Vagina (tissue), 2 donors: ENCODE measurements at places on chromosomes 1 and 21.

GRCh38 chr1:2212274-2212531 lies 15.9 kb upstream of the SKI start:
- DNase-seq = no peak

GRCh38 chr1:197465528-197466327 lies 197.7 kb downstream of the CRB1 start:
- DNase-seq = no peak

DNA sequence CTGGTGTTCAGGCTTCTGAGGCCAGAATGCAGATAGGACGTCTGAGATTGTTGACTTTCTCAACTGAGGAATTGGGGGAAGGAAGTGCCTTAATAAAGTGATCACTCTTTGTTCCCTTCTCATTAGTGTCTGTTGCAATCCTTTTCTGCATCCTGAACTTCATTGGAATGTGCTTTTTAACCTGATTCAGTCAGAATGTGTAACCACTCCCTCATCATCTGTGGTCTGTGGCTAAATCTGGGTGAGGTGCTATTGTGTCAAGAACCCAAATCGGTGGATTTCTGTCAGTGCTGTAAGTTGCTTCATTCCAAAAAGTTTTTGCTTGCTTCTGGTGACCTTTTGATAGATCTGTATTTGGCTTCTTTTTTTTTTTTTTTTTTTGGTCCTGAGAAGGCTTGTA lies 38.2 kb downstream of the ARID1A start:
- DNase-seq = no peak

DNA sequence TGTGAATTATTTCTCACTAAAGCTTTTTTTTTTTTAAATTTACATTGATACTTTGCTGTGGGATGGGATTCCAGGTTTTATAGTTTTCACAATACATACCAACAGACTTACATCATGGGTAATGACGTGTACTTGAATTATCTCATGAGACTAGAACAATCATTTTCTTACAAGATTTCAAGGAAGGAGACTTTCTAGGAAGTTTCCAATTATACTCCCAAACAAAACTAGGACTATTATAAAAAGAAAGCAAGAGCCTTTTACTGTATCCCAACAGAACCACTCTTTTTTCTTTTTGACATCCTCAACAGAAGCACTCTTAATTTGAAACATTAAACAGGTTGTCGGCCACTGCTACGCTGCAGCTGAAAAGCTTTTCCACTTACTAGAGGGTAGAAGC lies 48.7 kb downstream of the TESK2 start:
- DNase-seq = no peak

- DNase-seq = no peak
These were observed 5.3 kb downstream of the PKLR start for GRCh38 chr1:155295942-155296267.

DNA sequence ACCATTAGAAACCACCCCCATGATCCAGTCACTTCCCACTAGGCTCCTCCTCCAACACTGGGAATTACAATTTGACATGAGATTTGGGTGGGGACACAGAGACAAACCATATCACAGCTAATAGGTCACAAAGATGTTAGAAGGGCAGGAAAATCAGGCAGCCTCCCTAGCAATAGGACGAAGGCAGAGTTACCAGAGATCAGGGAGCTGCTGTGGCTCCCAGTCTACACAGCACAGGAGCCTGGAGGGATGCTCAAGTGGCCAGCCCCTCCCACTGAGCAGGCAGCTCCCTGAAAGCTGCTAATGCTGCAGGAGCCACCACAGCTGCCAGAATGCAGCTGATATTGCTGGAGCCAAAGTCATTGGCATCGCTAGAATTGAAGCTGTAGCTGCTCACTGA lies 51.0 kb downstream of the CR1L start:
- DNase-seq = no peak

GRCh38 chr1:167983797-167984420 lies 47.0 kb upstream of the MPC2 start:
- DNase-seq = no peak

- no peak for DNase-seq
These were observed 9.3 kb downstream of the ZNF672 start for GRCh38 chr1:248847181-248847955.

DNA sequence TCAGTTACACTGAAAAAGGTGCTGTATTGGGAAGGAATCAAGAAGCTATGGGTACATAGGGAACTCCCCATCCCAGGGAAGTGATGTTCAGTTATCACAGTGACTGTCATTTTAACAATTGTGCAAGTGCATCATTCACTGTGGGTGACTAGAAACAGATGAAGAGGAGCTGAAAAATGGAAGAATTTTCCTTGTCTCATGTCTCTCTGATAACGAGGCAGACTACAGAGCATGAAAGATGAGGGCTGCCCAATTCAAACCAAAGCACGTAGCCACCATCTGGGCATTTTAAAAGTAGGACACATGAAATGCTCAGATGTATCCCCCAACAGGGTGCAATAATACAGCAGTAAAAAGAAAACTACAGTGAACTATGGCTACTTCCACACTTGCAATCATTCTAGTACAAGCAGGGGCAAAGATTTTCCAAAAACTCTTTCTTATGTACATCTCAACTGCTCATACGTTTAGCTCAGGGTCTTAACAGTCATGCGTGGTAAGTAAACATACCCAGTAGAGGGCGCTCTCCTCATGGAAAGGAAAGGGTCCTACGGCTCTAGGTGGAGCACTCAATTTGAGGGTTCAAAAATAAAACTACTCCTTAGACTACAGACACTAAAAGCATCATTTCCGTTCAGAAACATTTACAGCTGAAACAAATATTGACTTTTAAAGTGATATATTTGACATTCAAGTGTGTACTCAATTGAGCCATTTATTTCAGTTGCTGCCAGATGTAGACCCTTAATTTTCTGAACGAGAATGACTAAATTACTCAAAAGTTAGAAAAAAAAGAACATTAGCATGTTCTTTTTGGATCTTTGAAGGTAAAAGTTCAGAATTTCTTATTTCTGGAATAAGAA lies 143.2 kb downstream of the KCTD3 start:
- DNase-seq = no peak

GRCh38 chr1:27567146-27567526 lies 36.8 kb downstream of the AHDC1 start:
- DNase-seq = no peak

DNA sequence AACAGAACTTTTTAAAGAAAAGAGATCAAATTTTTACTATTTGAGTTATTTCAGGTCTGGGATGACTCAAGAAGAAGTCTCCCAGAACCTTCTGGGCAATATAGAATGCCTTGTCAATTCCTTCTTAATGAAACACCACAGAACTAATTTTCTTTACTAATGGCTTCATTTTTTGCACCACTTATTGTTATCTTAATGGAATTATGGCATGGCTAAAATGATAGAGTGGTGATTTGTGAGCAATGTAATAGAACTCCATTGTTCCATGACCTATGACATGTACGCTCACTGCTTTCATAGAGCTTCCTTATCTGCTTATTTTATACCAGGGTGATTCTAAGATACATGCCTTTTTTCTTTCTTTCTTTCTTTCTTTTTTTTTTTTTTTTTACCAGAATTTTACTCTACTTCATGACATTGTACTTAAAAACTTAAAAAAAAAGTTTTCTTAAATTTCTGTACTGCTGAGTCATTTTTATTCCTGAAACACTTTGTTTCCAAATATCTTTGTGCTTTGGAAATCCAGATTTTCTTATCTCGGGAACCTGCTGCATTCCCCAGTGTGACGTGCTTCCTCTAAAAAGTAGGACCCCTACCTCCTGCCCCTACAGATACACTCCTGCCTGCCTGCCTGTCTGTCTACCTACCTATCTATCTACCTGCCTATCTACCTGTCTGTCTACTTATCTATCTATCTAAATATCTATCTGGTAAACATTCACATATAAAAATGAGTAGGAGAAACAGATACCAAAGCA lies 284.9 kb downstream of the PBX1 start:
- DNase-seq = no peak

GRCh38 chr1:83769072-83769471 lies 229.9 kb downstream of the TTLL7 start:
- no peak for DNase-seq
